Heart left ventricle (tissue), 16 donors: ENCODE measurements at places on chromosomes 2 and 18. TPM values are rescaled to one million over a fixed set of nuclear protein-coding genes. Genes with fewer than 3 reads are reported as not detected.

- no peak for DNase-seq
Measured at GRCh38 chr2:71824436-71824835, 323.2 kb downstream of the CYP26B1 start.

- DNase-seq: no peak
Measured at GRCh38 chr2:43774617-43775016, 778 bp downstream of the DYNC2LI1 start.

GRCh38 chr2:241896746-241897201, 27.2 kb downstream of the RTP5 start:
- peak; percentile 3 for DNase-seq

DNA sequence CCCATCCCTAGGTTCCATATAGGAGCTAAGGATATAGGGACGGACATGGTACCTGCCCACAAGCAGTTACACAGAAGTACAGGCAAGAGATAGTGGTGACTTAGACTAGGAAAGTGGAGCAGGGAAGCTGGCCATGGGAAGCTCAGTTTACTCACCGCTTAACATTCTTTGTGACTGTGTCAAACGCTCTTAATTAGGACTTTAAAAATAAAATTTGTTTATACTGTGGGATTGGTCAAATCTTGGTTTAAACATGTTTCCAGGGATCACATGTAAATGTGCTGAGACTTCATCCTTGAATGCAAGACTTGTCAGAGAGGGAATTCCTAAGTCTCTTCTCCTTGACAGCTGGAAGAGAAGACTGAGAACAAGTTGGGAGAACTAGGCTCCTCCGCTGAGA, 107.3 kb downstream of the MTCL1 start:
- no peak for DNase-seq

The CERKL gene
- not detected for total RNA-seq

DNA sequence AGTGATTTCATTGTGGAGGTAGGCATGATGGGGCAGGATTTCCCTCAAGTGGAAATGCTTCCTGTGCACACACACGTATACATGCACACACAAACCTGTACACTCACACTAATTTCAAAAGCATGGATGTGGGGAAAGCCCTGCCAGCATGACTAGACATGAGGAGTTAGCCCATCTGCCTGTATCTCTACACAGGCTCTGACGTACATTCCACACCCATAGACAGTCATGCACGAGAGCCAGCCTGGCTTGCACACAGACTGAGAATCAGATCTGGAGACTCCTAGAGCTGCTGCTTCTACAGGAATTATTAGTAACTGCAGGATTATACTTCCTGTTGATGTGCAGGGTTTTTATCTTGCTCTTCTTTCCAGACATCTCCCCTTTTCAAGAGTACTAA, 27.3 kb upstream of the NFU1 start:
- DNase-seq: peak; percentile 15

DNA sequence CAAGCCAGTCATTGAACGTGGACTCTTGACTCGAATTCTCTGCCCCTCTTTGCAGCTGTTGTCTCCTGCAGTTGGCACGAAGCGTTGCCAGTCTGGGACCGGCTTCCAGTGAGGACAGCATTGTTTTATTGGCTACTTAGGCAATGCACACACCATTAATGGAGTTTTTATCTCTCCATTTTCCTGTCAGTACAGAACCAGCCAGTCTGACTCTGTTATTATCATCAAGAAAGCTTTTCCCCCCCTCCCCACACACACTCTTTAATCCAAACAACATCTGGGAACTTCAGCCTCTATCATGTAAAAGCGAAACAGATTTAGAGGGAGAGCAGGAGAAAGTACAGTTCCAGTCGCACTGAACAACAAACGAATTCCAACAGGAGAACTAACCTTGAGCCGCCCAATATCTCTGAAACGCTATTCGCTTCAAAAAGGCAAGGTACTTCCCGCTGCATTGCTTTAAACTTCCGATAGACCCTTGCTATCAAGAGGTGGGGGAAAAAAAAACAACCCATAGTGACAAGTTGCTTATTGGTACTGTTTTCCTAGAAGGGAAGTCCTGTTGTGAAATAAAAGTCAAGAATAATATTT, 38.2 kb downstream of the ACVR1 start:
- no peak for DNase-seq

DNA sequence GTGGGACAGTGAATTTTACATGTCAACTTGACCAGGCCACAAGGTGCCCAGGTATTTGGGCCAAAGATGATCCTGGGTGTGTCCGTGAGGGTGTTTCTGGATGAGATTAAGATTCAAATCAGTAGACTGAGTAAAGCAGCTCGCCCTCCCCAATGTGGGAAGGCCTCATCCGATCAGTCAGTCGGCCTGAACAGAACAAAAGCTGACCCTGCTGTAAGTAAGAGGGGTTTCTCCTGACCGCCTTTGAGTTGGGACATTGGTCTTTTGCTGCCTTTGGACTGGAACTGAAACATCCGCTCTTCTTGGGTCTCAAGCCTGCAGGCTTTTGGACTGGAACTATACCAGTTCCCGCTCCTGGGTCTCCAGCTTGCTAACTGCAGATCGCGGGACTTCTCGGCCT, 233.3 kb downstream of the KLHL29 start:
- no peak for DNase-seq

DNA sequence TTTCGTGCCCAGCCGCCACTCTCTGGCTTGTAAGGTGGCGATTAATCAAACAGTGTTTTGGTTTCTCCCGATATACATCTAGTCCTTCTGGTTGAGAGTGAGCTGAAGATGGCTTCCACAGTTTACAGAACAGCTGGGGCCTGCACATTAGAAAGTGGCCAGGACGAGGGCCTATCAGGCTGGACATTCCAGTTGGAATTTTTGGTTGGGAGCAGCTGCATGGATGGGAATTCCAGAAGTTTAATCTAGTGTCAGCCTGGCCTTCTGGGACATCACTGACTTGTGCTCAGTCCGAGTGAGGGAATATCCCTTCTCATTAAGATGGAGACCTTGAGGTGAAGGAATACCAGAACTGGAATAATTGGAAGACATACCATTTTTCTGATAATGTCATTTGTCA, 118.1 kb upstream of the SIX2 start:
- DNase-seq: no peak

DNA sequence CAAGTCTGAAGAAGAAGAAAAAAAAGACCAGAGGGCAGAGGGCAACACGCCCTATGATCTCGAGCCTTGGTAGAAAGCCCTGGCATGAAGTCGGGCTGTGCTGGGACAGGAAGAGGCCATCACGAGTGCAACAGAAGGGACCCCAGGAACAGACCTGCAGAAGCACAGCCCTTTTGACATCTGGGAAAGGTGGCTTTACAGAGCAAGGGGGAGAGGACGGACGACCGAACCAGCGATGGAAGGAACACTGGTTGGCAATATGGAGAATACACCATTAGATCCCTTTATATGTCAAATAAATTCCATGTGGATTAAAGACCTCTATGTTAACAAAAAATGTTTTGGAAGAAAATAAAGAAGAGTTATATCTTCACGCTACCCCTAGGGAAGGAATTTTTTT, 10.7 kb downstream of the KIF1A start:
- DNase-seq: peak; percentile 5

- no peak for DNase-seq
Measured at GRCh38 chr2:41949883-41950665, 97.7 kb upstream of the PKDCC start.

GRCh38 chr18:26919627-26920026, 54.1 kb upstream of the AQP4 start:
- DNase-seq: no peak

GRCh38 chr2:224309176-224309575, 92.7 kb downstream of the FAM124B start:
- no peak for DNase-seq

The SERPINB2 gene
- not detected for total RNA-seq

GRCh38 chr2:186460465-186460864, 25.6 kb upstream of the ZC3H15 start:
- DNase-seq: no peak

The AQP12A gene
- not detected for total RNA-seq

DNA sequence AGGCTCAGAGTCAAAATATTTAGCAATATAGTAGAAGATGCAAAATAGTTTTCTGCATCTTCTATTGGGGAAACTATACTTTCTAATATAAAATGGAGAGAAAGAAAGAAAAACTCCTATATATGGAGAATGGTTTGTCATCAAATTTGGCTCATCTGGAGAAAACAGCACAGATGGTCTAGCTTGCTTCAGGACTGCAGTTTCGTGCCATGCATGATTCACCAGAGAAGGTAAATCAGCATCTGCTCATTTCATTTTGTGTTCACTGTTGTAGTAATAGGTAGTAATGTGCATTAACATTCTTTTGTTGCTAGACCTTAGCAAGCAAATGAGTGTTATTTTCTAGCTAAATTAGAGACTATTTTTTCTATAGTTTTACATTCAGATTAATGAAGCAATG, 179.0 kb downstream of the ASXL3 start:
- no peak for DNase-seq

The C1QL2 gene
- total RNA-seq: 0.25 TPM

DNA sequence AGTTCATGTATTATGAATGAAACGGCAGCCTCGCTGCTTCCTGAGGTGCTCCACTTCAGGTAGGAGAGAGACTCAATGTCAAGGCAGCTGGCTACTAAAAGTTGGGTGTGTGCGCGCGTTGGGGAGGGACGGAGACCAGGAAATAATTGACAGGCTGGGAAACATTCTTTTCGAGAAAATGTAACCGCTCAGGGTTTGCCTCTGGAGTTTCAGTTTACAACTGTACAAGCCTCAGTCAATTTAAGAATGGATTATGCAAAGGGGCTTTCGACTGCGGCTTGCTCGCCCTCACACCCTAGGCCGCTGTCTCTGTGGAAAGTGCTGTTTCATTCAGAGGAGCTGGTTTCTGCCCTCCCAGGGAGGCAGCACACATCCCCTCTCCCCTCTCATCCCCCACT, 4.4 kb upstream of the SPRED2 start:
- peak; percentile 25 for DNase-seq

GRCh38 chr2:236637686-236638569, 68.3 kb downstream of the ACKR3 start:
- DNase-seq: no peak

The ANKRD53 gene
- not detected for total RNA-seq

The SERPINB4 gene
- not detected for total RNA-seq

GRCh38 chr2:63124218-63124617, 73.6 kb downstream of the OTX1 start:
- no peak for DNase-seq

The GLB1L gene
- 2.4 TPM for total RNA-seq

The DSC3 gene
- total RNA-seq: 0.13 TPM

DNA sequence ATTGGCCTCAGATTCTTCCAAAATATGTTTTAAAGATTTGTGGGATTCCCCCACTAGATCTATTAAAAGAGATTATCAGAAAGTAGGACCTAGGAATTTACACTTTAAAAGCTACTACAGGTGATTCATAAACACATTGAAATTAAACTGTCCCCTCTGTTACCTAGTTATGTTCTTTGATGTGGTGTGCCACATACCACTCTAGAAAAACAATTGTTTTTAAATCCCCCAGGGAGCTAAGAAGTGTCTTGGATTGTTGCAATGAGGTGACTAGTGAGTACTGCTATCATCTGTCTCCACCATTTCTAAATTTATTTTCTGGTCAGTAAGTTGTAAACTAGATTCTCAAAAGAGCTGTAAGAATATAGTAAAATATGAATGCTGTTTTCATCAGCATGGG, 214.5 kb upstream of the DOK6 start:
- no peak for DNase-seq

GRCh38 chr2:114424699-114425098, 17.7 kb upstream of the DPP10 start:
- no peak for DNase-seq

DNA sequence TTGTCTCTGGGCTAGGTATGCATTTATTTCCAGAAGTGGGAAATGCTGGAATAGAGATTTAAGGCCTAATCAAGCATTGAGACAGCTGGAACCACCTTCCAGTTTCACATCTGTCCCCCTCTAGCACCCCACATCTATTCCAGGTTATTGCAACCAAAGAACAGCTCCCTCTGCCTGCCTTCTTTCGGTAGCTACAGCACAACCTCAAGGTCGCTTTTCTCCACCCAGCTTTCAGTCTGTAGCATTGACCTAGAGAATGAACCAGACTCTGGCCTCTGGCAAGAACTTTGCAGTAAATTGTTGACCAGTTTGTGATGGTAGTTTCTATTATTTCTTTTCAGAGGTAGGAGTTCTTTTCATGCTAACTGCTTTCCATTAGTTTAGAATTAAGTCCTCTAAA, 484.2 kb downstream of the DLGAP1 start:
- DNase-seq: no peak

The SEMA4F gene
- 4.1 TPM for total RNA-seq

GRCh38 chr2:51579412-51579811, 547.5 kb upstream of the NRXN1 start:
- DNase-seq: no peak

The LINC00305 gene
- not detected for total RNA-seq

DNA sequence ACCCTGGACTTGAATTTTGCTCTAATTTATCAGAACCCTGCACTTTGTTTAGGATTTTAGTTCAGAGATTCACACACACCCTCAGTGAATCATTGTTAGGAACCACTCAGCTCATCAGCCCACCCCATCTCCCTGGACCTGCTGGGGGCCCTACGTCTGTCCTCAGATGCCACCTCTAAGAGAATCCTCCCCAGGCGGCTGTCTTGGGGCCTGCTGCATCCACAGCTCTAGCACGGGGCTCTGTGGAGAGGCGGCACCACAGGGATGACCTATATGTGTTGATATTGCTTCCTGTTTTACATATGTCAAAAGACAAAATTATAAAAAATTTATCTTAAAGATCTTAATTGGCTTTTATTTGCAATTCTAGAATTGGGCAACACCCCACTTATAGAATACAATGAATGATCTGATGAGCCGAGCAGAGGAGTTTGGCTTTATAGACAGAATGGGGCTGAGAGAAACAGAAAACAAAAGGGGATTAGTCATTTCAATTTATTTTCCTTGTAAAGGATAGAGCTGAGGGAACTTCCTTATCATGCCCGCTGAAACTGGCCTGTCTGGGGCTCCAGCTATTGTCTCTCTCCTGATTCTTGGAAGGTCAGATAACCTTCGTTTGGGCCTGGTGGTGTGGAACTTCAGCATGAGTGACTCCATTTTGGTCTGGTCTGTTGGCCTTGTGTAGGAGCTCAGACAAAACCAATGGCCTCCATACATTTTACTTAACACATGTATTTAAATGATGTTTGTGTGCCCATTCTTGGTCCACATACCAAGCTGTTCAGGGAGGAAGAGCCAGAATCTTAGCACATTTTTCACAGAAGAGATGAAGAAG, 1.4 kb downstream of the MYO7B start:
- no peak for DNase-seq
